ENCODE measurements at places on chromosomes 7 and 10. TPM values are rescaled to one million over a fixed set of nuclear protein-coding genes. Genes with fewer than 3 reads are reported as not detected.

DNA sequence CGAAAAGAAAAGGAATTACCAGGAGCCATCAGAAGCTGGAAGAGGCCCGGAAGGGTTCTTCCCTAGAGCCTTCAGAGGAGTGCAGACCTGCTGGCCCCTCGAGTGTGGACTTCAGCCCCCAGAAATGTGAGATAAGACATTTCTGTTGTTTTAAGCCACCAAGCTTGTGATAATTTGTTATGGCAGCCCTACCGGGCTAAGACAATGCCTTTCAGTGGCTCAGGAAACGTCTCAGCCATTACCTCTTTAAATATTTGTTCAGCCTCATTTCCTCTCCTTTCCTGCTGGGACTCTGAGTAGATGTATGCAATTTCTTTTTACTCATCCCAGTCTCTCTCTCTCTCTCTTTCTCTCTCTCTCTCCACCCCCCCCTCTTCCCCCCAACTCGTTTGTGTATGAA, 174.7 kb upstream of the GRB10 start:
- no peak for DNase-seq

- no peak for DNase-seq
Observed at GRCh38 chr10:106392778-106393177, 771.7 kb downstream of the SORCS1 start.

Gene ABCB4
- 0.75 TPM for polyA plus RNA-seq

Gene VWA2
- 0.04 TPM for polyA plus RNA-seq

Gene GPR15LG
- polyA plus RNA-seq = not detected

All from ovary (tissue), 10 donors.